ENCODE measurements at places on chromosomes 2 and 18. TPM values are rescaled to one million over a fixed set of nuclear protein-coding genes. Genes with fewer than 3 reads are reported as not detected.

Gene ASPRV1
- total RNA-seq: 0.49 TPM

Gene CROCC2
- 0.49 TPM for total RNA-seq

Gene RBKS
- total RNA-seq: 2.2 TPM

Gene SERPINB10
- 0.98 TPM for total RNA-seq

Gene DSC1
- total RNA-seq: 0.49 TPM

Gene MPPE1
- 24.6 TPM for total RNA-seq

Gene KLHL30
- 0.25 TPM for total RNA-seq

Gene CRYBA2
- not detected for total RNA-seq

Gene AMER3
- total RNA-seq: not detected

Gene LINC00305
- total RNA-seq: not detected

Gene SMIM21
- total RNA-seq: not detected

Gene B4GALT6
- 2.5 TPM for total RNA-seq

Gene SLC38A11
- total RNA-seq: 2.2 TPM

Gene STPG4
- 2.9 TPM for total RNA-seq

Gene SETBP1
- total RNA-seq: 38.1 TPM

Gene PLEKHH2
- 27.5 TPM for total RNA-seq

Gene OSBPL6
- total RNA-seq: 2.7 TPM

Gene AQP12A
- total RNA-seq: not detected

Gene CD302
- total RNA-seq: 56.5 TPM

Gene OTOS
- not detected for total RNA-seq

Gene GAREM2
- 4.4 TPM for total RNA-seq

Gene UGT1A4
- 0.98 TPM for total RNA-seq

Gene TXNDC2
- total RNA-seq: 0.49 TPM

Gene TMEM163
- not detected for total RNA-seq

Gene GLI2
- total RNA-seq: 16.2 TPM

Gene FOXD4L1
- not detected for total RNA-seq

Gene TMEM200C
- total RNA-seq: under 0.01 TPM

Gene IL1RL1
- 10.6 TPM for total RNA-seq

Gene DNAH7
- 0.49 TPM for total RNA-seq

Gene HOXD13
- total RNA-seq: 15.7 TPM

Gene DPP10
- not detected for total RNA-seq

Gene MORN2
- 10.3 TPM for total RNA-seq

Gene REG3A
- not detected for total RNA-seq

Gene LONRF2
- total RNA-seq: 9.6 TPM

Gene CD207
- total RNA-seq: 2.5 TPM

Gene POTEE
- total RNA-seq: not detected

Gene ATRAID
- 150 TPM for total RNA-seq

Gene PRKD3
- 38.8 TPM for total RNA-seq

Gene REG1A
- total RNA-seq: not detected

Gene ELOA2
- not detected for total RNA-seq

Gene TEKT4
- total RNA-seq: not detected

Gene AQP12B
- total RNA-seq: not detected

Gene MTERF4
- total RNA-seq: 30.2 TPM

Gene FAM228B
- 16.5 TPM for total RNA-seq

Gene GATA6
- total RNA-seq: 9.8 TPM

Gene ALPI
- total RNA-seq: not detected

Gene ME2
- 32.2 TPM for total RNA-seq
